ENCODE measurements at places on chromosomes 1 and 21.

GRCh38 chr1:109259674-109260557 lies 10.6 kb downstream of the CELSR2 start:
- DNase-seq: no peak

- DNase-seq: no peak
These were observed 176.8 kb downstream of the SLC45A1 start for GRCh38 chr1:8494681-8495080.

DNA sequence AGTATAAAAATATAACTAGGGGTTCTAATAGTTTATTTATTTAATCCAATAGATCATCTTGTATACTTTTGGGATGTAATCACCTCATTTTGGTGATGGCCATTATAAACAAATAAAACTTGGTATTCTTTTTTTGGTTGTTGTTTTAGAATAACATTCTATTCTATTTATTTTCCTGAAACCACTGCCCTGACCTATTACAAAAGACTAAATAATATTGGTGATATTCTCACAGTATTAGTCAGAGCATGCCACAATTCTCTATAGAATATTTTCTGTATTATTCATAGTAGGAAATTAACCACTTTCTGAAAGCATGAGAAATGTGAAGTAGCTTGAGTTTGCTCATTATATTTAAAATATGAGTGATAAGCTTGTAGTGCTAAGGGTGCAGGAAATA lies 54.1 kb upstream of the LRRC7 start:
- DNase-seq: no peak

DNA sequence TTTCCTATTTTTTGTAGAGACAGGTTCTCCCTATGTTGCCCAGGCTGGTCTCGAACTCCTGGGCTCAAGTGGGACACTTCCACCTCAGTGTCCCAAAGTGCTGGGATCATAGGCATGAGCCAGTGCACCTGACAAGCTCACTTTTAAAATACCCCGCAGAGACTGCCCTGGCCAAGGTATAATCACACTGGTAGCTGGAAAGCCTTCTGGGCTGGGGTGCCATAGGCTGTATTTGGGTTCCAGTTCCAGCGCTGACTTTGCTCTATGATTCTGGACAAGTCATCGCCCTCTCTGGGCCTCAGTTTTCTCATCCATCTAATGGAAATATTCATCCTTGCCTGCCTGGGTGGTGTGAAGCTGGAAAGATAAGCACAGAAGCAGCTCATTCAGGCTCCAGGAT lies 10.4 kb downstream of the LDLRAD1 start:
- no peak for DNase-seq

GRCh38 chr1:91826248-91826647 lies 59.7 kb downstream of the TGFBR3 start:
- no peak for DNase-seq

DNA sequence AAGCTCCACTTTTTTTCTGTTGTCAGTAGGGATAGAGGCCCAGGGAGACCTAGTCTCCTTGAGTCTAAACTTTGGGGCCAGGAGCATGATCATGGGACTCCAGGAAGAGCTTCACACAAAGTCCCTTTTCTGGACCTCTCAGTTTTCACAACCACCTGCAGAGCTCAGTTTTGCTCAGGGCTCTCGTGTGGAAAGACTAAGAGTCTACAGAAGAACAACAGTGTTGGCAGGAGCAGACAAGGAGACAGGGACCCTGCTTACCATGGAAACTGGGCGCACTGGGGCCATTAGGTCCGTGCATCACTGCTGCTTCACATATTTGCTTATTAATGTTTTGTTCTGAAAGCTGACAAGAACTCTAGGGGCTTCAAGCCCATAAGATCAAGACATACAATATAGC lies 63.9 kb upstream of the HSD17B7 start:
- no peak for DNase-seq

GRCh38 chr1:205983925-205984725 lies 19.1 kb downstream of the RAB7B start:
- no peak for DNase-seq

DNA sequence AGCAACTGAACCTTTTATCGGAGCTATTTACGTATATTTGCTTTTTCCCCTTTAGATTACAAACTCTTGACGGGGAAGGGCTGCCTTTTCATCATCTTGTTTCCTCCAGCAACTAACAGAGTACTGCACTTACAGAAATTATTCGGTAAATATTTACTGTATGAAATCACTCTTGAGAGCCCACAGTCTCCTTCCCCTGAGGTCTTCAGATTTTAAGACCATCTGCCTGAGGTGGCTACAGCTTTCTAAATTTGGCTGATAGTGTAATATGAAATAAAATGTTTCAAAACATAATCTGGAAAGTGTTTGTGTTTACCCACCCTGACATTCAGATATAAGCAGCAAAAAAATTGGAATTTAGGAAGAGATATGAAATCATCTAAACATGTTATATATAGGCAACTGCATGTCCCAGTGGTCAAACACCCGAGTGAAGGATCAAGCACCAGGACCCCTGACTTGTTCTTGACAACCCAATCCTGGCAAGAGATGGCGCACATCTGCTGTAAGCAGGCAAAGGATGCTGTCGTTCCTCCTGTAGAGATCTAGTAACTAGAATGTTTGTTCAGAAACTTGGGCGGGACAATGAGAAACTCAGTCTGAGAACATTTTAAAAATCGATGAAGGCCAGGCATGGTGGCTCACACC lies 60.9 kb downstream of the SIPA1L2 start:
- no peak for DNase-seq

DNA sequence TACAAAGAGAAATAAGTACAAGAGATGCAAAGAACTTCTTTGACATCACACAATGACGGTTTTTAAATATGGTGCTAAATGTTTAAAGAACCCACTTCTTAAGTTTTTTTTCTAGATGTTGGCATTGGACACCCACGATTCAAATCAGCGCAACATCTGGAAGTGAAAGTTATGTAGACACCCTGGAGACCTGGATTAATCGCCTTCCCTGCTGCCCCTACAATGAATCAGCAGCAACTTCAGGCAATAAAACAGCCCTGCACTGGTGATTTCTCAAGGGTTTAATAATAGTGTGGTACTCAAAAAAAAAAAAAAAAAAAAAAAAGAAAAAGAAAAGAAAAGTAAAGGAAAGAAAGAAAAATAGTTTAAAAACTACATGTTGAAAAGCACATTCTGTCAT lies 248.3 kb downstream of the NUF2 start:
- DNase-seq: no peak

Data from stimulated activated CD8-positive, alpha-beta memory T cell treated with anti-CD3 and anti-CD28 coated beads, Interleukin-7, amount 100 ng/mL, for 1 hour (primary cell).